ENCODE measurements at places on chromosomes 5 and 9. TPM values are rescaled to one million over a fixed set of nuclear protein-coding genes. Genes with fewer than 3 reads are reported as not detected.

Gene ABO
- not detected for total RNA-seq

Gene SLC9A3
- 1.8 TPM for total RNA-seq

Gene PCDHGB1
- not detected for total RNA-seq

Gene ZNF462
- total RNA-seq: 0.64 TPM

Gene PCDHB14
- total RNA-seq: not detected

Gene TLX3
- not detected for total RNA-seq

Gene FBXL7
- not detected for total RNA-seq

Gene BAAT
- not detected for total RNA-seq

Gene FBXO38
- 45.0 TPM for total RNA-seq

Gene ZNF454
- not detected for total RNA-seq

Gene NUDT2
- 43.3 TPM for total RNA-seq

Gene UNC13B
- total RNA-seq: 4.6 TPM

Gene FAM153A
- total RNA-seq: 33.7 TPM

Gene ATP6V1G1
- total RNA-seq: 32.1 TPM

Gene TEX48
- 0.57 TPM for total RNA-seq

Gene RELL2
- 17.9 TPM for total RNA-seq

Gene GFM2
- total RNA-seq: 33.0 TPM

Gene FSD1L
- 3.6 TPM for total RNA-seq
